ENCODE measurements at places on chromosomes 12 and 14. TPM values are rescaled to one million over a fixed set of nuclear protein-coding genes. Genes with fewer than 3 reads are reported as not detected.

MMP17 gene
- total RNA-seq: 1.3 TPM

GRCh38 chr12:66345956-66346355 is 43.7 kb downstream of the HELB start:
- DNase-seq: no peak

DNA sequence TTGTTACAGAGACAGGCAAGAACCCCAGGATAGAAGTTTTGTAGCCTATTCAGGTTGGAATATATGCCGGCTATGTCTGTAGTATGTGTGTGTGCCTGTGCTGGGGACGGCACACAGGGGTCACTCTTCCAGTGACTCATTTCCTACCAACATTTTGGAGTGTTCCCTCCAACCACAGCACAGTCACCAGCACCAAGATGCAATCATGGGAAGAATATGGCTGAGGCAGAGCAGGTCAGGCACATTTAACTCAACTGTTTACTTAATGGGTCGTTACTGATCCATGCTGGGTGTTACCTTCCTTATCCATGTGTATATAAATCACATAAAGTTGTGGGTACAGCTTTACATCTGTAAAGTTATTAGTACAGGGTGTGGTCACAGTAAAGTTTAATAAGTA is 178.3 kb downstream of the PRKD1 start:
- no peak for DNase-seq

DNA sequence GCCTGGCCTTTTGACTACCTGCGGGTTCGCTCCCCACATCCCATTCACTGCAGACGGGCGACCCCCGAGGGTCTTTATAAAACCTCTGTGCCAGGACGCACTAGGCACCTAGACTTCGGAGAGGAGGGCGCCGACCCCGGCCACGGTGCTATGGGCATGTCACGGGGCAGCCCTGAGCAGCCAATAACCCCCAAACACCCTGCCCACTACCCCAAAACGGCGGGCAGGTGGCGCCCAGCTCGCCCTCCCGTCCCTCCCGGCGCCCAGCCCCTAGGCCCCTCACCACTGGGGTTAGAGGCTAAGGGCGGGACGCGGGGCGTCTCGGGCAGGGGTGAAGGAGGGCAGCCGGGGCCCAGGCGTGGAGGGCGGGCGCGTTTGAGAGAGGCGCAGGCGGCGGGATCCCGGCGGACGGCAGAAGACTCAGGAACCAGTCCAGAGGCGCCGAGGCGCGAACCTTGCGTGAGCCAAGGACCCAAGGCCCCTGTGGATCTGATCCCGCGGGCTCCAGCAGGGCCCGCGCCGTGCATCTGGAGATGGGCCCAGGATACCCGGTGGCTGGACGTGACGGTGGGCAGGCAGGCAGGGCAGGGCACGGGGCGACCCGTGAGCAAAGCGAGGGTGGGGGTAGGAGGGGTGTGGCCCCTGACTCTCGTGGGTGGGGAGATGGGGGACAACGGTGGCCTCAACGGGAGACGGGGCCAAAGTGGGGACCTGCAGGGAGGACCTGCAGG is 11.1 kb downstream of the KRT85 start:
- no peak for DNase-seq

GRCh38 chr12:131917711-131918306 is 11.3 kb upstream of the PUS1 start:
- no peak for DNase-seq

DNA sequence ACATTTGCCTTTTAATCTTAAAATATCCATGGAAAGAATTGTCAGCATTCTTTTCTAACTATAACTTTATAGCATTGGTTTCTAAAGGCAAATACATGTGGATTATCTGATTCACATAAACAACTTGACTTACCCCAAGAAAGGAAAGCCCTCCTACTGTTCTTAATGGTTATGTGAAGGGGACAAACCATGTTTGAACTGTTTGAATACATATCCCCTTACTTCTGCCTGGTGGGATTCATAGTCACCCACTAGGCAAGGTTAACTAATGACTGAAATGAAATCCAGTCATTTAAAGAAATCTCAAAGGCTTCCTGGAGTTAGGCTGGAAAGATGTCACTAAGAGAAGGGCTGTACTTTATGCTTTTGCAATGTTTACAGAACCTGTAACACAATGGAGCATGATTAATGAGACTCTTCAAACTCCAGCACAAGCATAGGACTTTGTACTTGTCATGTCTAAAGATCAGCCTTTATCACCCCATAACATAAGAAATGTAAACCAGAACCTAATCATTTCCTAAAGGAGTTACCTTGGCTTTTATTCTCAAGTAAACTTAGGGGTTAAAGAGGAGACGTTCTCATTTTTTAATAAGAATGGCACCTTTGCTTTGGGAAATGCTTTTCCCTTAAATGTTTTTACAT is 10.2 kb upstream of the FLRT2 start:
- no peak for DNase-seq

DNA sequence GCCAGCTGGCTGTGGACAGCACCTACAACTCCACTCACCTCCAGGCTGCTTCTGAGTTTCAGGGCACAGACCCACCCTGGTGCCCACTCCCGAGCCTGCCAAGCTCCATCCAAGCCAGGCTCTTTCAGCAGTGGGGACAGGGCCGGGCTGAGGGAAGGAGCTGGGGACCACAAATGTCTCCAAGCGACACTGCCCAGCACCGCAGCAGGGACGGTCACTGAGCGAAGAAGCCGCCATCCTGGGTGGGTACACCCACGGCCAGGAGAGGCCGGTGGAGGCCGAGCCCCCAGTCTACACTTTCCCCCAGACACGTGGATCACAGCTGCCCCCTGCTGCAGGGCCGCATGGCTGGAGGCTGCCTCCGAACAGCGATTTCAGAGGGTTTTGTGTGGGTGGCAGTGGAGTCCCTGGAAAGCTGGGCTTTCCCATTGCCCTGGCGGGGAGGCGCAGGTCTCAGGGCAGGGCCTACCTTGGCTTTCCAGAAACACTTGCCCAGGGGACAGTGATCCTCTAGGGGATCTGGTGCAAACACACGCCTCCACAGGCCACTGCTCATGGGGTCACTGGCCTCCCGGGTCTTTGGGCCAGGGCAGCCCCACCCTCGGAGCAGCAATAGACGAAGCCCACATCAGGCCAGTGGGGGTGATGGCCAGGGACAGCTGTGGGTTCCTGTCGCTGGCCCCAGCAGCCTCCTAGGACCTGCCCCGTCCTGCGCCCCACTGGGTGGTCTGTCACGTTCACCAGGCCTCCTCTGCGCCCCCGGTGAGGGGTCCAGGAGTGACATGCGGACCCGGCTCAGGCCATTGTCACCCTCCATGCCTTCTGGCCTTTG is 1.2 kb upstream of the GPR132 start:
- DNase-seq: no peak

- no peak for DNase-seq
Observed at GRCh38 chr14:102450206-102451063, 59.1 kb downstream of the ANKRD9 start.

GRCh38 chr12:74641262-74641661 is 103.6 kb downstream of the ATXN7L3B start:
- no peak for DNase-seq

GRCh38 chr12:128724468-128725046 is 99.2 kb downstream of the SLC15A4 start:
- no peak for DNase-seq

HOXC11 gene
- total RNA-seq: not detected

GRCh38 chr14:69052181-69052601 is 73.1 kb upstream of the ACTN1 start:
- DNase-seq: no peak

PTCSC3 gene
- not detected for total RNA-seq

KLHDC1 gene
- 2.5 TPM for total RNA-seq

- peak; percentile 88 for DNase-seq
Observed at GRCh38 chr14:72771561-72771960, 122.3 kb downstream of the DPF3 start.

DNA sequence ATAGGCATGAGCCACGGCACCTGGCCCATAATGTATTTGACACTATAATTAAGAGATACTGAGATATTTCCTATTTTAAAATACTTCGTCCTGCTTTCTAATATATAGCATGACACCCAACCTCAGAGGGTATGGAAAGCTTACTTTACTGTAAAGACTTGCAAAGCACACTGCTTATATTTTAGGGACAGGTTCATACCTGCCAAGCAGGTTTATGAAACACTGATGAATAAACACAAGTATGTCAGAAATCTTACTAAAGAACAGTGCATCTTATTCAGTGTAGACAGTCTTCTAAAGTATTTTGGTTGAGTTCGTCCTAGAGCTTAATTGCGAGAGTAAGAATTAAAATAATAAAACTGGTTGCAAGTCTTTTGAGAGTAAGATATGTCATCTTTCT is 65.4 kb downstream of the PPFIBP1 start:
- no peak for DNase-seq

NINJ2 gene
- 2.1 TPM for total RNA-seq

DNA sequence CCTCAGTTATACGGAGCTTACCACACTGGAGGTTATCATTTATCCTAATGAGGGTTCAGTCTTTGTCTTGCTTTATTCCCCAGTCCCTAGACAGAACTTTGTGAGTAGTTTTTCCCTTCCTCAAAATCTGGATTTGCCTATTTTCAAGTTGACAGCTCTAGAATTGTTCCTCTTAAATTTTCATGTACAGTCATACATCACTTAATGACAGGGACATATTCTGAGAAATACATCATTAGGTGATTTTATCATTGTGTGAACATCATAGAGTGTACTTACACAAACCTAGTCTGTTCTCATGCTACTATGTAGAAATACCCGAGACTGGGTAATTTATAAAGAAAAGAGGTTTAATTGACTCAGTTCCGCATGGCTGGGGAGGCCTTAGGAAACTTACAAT is 3.1 kb downstream of the PRKAB1 start:
- DNase-seq: no peak

NR1H4 gene
- total RNA-seq: 2.2 TPM

- no peak for DNase-seq
Observed at GRCh38 chr14:32509632-32510187, 180.6 kb downstream of the AKAP6 start.

DNA sequence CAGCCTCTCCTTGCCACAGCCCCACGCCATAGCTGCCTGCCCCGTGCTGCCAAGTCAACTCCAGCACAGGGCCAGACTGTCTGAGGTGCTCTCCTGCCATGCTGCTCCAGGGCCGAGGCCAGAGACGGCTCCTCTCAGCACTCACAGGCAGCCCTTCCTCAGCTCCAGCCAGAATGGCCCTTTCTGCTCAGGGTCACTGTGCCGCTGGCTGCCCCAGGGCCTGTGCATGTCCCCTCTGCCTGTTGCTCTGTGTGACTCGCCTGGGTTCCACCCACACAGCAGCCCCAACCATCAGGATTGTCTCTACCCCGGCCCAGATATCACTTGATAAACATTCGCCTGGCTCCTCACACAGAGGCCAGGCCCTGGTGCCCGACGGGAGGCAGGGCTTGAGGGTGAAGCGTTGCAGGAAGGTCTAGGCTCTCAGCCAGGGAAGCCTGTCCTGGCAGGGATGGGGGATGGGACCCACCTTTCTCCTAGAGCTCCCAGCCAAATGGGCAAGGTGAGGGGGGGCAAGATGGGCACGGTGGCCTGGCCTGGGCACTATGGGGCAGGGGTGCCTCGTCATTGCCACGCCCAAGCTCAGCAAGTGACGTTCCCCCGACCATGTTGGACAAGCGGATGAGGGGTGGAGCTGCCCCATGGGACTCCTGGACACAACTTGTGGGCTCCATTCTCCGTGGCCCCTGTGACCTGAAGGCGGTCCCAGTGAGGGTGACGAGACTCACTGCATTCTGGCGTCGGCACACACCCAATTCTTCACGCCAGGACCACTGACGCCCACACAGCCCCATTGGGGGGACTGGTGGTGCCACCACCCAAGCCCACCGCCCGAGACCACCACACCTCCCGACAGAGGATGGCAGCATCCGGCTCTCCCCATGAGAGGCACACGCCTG is 27.4 kb upstream of the BTBD6 start:
- DNase-seq: no peak

DNA sequence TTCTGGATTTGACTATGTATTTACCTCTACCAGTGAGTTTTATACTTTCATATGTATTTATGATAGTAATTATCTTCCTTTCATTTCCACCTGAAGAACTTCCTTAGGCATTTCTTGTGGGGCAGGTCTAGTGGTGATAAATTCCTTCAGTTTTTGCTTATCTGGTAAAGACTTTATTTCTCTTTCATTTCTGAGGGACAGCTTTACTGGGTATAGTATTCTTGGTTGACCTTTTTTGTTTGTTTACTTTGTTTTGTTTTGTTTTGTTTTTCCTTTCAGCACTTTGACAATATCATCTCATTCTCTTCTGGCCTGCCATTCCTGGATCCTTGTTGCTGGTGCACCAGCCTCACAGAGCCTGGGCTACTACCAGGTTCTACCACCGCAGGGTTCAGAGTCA is 53.9 kb upstream of the NFKBIA start:
- no peak for DNase-seq

DNA sequence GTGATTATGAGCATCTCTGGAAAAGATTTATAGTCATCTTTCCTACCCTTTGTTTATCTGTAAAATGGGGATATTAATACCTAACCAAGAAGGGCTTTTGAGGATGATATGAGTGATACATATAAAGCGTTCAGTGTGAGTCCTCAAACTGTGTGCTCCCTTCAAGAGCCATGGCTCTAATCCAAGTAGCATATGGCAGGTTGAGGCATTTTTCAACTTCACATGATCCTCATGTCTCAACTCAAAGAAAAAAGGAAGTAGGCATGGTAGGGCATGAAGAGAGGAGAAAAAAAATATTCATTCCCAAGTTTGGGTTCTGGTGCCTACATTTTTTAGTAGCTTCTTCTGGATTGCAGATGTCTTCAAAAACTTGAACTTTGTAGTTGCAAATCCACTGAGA is 286.3 kb upstream of the ATP2B1 start:
- no peak for DNase-seq

- peak; percentile 38 for DNase-seq
Observed at GRCh38 chr14:99946652-99947489, 118.4 kb upstream of the EVL start.

DNA sequence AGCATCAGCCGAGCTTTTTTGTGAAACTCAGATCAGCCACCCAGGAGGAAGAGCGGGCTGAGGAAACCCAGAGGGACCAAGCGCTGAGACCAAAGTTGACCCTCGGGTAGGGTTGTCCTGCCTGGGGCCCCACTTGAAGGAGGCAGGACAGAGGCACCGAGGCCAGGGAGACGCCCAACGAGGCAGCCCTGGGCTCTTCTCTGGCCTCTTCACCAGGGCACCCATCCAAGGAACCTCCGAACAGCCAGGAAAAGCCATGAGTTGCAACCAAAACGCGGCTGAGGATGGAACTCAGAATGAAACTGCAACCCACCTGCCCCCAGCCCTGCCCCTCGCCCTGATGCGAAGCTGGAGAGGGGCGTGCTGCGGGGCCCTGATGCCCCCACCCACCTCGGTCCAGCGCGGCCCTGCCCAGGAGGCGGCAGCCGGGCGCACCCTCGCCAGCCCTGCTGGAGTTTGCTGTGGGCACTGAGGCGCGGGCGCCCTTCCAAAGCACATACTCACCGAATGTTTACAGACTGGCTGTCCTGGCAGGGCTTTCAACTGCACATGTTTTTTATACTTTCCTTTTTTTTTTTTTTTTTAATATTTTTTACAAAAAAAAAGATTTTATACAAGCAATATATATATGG is 41.9 kb downstream of the JDP2 start:
- DNase-seq: peak; percentile 84

DNA sequence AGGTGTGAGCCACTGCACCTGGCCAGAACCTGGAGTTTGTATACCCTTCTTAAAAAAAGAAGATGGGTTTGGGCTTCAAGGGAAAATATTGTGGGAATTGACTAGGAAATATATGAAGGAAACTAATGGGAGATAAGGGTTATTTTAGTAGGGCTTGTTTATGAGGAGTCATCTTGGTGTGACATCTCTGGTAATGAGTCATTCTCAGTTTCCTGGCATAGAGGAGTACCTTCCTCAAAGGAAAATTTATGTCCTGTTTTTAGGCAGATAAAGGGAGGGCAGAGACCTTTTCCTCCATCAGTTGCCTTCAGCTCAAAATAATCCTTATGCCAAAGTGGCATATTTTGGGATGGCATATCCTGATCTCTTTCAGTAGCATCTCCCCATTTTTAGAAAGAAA is 30.6 kb upstream of the NFKBIA start:
- no peak for DNase-seq

KCNMB4 gene
- total RNA-seq: 1.3 TPM

All from colonic mucosa (tissue), 4 donors.